Stimulated activated CD4-positive, alpha-beta T cell treated with anti-CD3 and anti-CD28 coated beads, Interleukin-12 subunit alpha, Interleukin-12 subunit beta, amount 100 ng/mL, for 48 hours (primary cell): ENCODE measurements at places on chromosomes 16 and 17.

DNA sequence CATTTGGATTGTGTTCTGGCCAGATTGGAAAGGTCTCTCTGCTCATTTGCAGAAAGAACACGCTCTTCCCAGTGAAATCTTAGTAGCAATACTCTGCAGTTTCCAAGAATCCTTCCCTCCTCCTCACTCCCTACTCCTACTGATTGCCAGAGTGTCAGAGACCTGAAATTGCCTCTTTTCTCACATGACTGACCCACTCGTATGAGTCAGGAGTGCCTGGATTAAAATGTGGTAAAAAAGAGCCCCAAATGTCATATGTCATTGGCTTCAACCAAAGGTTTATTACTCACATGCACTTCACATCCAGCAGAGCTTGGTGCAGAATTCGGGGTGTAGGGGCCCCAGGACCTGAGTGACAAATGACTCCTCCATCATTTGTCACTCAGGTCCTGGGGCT is 39.7 kb upstream of the IRX3 start:
- DNase-seq = no peak

GRCh38 chr16:66691234-66691633 is 5.3 kb downstream of the CMTM4 start:
- DNase-seq = no peak

- DNase-seq = no peak
Measured at GRCh38 chr16:6483469-6484033, 849.1 kb upstream of the RBFOX1 start.

DNA sequence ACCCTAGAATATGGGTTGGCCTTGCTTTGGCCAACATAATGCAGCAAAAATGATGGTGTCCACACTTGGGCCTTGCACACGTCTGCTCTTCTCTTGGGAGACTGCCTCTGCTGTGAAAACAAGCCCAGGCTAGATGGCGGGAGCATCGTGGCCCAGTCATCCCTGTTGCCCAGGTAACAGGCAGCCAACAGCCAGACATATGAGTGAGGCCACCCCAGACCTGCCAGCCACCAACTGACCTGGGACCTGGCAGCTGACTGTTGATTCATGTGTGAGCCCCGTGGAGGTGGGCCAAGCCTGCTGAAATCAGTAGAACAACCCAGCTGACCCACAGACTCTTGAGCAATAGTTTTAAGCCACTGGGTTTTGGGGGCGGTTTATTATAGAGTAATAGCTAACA is 39.4 kb upstream of the CDH3 start:
- no peak for DNase-seq

GRCh38 chr17:68387435-68388218 is 69.7 kb downstream of the WIPI1 start:
- DNase-seq = no peak

- no peak for DNase-seq
Measured at GRCh38 chr17:78882540-78883088, 20.4 kb downstream of the CEP295NL start.

GRCh38 chr17:18064053-18064452 is 23.7 kb upstream of the DRG2 start:
- DNase-seq = no peak

- no peak for DNase-seq
Measured at GRCh38 chr16:57618296-57619132, 9.9 kb upstream of the ADGRG1 start.

GRCh38 chr16:20791923-20792612 is 14.2 kb downstream of the ERI2 start:
- no peak for DNase-seq

DNA sequence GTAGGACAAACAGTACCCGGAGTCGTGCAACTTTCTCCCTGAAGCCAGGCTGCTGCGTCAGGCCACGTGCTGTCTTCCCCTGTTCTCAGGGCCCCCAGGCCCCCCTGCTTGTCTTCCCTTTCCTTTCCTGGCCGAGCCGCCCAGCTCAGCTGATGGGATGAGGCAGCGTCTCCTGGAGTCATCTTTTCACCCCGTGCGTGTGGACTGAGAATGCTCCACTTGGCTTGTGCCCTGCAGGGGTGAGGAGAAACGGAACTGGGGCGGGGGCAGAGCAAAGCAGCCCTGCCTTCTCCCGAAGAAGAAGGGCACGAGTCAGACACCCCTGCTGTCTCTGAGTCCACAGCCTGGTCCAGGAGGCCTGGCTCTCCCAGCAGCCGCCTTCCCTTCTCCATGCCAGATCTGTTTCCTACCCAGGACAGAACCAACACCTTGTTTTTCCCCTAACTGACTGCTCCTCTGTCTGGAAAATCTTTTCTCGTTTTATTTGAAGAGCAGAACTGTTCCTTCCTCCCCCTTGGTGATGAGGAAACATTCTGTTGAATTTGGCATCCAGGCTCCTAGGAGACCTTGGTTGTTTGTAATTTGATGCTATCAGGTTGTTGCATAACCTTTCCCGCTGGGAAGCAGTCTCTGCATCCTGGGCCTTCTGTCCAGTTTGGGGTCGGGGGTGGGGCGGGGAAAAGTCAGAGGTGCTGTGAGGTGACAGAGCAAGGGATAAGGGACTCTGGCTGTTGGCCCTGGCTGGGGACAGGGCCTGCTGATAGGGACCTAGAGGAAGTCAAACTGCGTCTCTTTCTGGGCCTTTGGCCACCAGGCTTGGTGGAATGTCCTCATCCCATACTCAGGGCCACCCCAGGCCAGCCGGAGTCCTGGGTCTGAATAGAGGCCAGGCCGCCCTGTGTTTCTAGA is 78.8 kb downstream of the WIPI1 start:
- no peak for DNase-seq

DNA sequence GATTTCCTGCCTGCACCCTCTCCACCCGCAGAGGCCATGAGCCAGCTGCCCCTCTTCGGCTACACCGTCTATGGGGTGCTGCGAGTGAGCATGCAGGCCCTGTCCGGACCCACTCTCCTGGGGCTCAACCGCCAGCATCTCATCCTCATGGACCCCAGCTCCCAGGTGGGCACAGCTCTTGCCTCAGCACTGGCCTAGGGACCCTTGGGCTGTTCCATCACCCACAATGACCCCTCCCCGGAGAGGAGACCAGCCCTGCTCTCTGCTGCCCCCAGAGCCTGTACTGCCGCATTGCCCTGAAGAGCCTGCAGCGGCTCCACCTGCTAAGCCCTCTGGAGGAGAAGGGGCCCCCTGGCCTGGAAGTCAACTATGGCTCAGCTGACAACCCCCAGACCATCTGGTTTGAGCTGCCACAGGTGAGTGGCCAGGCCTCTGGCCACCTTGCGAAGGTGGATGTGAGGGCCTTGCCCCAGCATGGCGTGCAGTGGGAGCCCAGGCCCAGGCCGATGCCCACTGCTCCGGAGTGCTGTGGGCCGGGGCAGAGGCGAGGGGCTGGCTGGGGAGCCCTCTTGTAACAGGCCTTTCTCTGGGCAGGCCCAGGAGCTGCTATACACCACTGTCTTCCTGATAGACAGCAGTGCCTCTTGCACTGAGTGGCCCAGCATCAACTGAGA is 7.3 kb upstream of the SMIM5 start:
- DNase-seq = no peak

- no peak for DNase-seq
Measured at GRCh38 chr17:81722184-81723120, 10.4 kb downstream of the SLC25A10 start.

- no peak for DNase-seq
Measured at GRCh38 chr16:15529673-15530072, 95.3 kb downstream of the BMERB1 start.

GRCh38 chr16:984121-984694 is 2.6 kb downstream of the SOX8 start:
- DNase-seq = no peak

DNA sequence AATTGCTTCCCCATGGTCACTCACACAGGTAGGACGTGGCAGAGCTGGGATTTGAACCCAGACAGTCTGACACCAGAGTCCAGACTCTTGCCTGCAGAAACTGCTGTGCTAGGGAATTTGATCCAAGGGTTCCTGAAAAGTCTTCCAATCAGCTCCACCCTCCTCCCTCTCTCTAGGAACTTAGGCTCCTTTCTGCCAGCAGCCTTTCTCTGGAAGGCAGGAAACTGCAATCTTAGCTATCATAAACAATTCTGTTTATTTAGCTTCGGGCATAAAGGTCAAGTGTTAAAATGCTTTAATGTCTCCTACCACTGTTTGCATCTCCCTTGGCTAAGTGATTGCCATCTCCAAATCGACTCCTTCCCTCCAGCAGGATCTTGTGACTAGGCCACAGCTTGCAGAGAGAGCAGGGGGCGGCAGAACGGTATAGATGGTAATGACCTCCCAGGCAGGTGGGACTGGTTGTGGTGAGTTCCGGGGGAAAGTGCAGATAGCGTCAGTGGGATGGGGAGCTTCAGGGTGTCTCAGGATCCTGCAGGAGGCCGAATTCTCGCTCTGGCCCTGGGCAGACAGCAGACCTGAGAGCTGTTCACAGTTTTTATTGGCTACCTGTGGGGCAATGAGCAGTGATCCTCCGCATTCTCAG is 882.4 kb upstream of the EEF2KMT start:
- DNase-seq = no peak

DNA sequence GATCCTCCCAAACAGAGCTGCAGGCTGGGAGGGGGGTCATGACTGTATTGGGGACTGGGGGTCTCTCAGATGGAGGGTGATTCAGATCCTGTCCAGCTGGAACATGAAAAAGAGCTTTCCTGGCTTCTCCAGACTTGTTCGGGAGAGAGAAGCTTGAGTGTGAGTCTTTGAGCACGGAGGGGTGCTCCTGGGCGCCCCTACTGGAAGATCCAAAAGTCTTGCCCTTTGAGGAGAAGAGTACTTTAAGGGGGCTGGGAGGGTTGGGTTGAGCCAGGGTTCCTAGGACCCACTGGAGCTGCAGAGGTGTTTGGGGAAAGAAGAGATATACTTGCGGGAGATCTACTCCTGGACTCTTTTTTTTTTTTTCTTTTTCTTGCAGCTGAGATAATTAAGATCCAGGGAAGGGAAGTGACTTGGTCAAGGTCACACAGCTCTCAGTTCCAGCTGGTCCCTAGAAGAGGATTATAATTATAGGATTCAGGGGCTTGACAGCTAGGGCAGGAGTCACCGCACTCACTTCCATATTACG is 8.4 kb downstream of the RARA start:
- no peak for DNase-seq

DNA sequence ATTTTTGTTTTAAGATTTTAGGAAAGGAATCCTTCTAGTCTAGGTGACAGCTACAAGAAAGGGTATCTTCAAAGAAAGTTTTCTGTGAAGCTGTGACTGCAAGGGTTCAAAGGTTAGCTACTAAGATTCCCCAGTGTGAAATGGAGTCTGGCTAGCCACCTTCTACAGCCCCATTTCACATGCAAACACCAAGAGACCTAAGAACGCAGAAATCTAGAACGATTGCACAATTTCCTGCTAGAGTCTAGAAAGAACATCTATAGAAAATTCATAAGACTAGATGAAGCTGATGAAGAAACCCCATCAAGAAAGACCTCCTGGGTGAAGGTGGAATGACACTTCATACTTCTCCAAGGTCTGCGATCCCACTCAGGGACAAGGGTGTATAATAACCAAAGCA is 77.1 kb downstream of the STX8 start:
- no peak for DNase-seq

DNA sequence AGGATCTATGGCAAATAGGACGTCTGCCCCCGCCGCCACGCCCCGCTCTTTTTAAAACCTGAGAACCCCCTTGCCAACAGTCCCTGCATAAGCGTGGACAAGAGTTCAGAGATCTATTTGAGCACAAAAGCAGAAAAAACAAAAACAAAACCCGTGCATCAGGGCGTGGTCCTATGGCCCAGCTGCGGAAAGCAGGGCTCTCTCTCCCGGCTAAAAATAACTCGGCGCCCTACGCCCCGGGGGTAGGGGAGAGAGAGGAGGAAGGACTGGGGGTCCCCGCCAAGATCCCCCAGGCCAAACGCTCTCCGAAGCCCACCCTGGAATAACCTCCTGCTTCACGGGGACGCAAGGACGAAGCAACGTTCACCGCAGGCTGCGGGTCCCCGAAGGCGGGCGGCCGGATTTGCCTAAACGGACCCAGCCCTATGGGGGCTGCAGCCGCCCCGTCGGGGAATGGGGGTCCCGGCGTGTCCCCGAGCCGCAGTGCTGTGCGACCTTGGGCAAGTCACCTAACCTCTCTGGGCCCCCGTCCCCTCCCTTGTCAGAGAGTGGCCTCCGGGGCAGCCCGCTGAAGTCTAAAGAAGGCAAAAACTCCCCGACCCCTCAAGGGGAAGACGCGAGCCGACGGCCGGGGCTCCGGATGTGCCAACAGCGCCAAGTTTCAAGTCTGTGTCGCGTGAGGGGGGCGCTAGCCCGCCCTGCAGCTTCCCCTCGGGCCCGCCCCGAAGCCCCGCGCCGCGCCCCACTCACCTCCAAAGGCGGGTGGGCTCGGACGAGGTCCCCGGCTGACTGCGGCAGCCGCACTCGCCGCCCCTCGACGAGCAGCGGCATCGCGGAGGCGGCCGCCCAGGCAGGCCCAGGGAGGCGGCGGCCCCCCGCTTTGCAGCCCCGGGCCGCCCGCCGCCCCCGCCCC is 477 bp downstream of the NTAN1 start:
- peak; percentile 19 for DNase-seq

- DNase-seq = no peak
Measured at GRCh38 chr16:61131447-61131846, 904.8 kb downstream of the CDH8 start.

GRCh38 chr16:65746941-65747340 is 619.5 kb upstream of the CDH5 start:
- DNase-seq = no peak

DNA sequence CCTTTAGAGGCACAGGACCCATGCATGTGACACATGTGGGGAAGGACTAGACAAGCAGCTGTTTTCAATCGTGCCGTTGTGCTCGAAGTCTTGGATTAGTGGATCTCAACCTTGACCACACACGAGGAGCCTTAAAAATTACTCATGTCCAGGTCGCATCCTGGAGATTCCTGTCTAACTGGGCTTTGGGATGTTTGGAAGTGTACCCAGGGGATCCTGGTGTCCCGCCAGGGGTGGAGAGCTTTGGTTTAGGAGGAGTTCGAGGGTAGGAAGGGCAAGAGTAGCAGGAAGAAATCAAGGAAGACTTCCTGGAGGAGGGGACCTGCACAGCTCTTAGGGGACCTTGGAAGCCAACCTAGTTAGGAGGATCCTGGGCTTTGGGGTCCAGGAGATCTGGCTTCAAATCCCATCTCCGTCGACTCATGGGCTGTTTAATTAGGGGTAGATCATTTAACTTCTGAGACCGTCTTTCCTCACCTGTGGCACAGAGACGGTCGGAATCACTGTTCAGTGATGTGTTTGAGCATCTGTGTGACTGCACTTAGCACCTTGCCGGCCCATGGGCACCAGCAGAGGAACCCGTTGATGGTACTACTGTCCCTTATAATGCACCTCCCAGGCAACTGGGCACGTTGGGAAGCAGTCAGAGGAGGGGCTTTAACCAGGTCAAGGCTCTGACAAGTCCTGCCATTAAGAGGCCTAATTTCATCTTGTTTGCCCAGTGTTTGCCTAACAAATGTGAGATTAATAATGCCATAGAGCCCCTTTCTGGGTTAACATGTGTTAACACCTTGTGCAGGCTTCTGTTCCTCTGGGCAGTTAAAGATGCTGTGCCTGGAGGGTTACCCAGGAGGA is 102.0 kb upstream of the PLCG2 start:
- no peak for DNase-seq
